ENCODE measurements at places on chromosomes 5 and 9.

- DNase-seq, result no peak
Observed at GRCh38 chr9:4309806-4310205, 9.9 kb upstream of the GLIS3 start.

DNA sequence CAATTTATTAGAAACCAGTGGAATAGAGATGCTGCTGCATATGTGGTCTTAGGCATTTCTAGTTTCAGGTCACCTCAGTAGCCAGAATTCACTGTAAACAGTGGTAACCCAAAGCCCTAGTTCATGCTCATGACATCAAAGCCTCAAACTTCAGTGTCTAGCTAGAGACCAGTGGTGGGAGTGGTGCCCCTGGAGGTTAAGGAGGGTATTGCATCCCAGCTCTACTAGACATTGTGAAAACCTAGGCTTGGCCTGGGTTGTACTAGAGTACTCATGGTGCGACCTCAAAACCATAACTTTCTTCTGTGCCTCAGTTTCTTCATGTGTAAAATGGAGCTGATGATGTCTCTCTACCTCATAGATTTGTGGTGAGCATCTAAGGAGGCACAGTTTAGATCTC is 18.8 kb downstream of the COL5A1 start:
- DNase-seq, result no peak

DNA sequence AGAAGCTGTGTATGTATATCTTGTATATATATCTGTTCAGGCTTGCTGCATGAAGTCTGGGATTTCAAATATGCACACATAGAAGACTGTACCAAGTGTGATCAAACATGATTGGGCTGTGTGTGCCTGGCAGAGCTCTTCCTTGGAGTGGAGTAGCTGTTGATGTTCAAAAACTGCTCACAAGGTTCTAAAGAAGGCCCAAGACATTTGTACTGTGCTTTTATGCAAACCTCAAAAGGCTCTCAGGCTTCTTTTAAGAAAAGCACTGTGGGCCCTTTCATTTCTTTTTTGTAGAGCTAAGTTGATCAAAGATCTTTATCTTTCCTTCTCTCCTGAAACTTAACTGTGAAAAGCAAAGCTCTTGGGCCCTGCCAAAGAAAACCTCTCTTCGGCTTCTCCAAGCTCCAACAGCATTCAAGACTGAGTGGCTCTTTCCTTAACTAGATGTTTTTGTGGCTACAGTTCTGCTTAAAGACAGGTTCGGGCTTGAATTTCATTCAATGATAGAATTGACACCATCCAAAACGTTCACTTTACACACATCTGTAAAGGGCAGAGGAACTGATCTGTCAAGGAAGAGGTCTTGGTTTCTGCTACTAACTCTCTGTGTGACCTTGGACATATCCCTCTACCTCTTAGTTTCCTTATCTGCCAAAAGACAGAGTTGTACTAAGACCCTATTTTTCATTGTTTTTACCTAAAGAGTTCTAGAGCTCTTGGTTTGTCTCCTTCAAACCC is 105.8 kb upstream of the IL6ST start:
- DNase-seq, result no peak

DNA sequence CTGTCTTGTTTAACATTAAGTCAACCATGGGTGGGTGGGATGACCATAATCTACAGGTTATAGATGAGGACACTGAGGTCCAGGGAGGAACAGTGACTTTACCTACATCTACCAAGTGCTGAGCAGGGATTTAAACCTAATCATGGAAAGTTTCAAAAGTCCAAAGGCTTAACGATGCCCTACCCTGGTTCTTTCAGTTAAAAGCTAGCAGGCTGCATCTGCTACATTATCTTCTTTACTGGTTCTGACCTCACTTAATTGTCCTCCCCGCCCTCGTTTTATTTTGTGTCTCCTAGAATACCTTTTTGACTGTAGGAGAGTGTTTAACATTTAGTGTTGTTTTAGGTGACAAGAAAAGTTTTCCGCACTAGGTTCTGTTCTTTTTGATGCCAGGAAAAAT is 735.2 kb downstream of the TLR4 start:
- no peak for DNase-seq

- no peak for DNase-seq
Observed at GRCh38 chr9:79256691-79257213, 315.0 kb upstream of the TLE4 start.

- no peak for DNase-seq
Observed at GRCh38 chr9:14391620-14392019, 77.7 kb upstream of the NFIB start.

DNA sequence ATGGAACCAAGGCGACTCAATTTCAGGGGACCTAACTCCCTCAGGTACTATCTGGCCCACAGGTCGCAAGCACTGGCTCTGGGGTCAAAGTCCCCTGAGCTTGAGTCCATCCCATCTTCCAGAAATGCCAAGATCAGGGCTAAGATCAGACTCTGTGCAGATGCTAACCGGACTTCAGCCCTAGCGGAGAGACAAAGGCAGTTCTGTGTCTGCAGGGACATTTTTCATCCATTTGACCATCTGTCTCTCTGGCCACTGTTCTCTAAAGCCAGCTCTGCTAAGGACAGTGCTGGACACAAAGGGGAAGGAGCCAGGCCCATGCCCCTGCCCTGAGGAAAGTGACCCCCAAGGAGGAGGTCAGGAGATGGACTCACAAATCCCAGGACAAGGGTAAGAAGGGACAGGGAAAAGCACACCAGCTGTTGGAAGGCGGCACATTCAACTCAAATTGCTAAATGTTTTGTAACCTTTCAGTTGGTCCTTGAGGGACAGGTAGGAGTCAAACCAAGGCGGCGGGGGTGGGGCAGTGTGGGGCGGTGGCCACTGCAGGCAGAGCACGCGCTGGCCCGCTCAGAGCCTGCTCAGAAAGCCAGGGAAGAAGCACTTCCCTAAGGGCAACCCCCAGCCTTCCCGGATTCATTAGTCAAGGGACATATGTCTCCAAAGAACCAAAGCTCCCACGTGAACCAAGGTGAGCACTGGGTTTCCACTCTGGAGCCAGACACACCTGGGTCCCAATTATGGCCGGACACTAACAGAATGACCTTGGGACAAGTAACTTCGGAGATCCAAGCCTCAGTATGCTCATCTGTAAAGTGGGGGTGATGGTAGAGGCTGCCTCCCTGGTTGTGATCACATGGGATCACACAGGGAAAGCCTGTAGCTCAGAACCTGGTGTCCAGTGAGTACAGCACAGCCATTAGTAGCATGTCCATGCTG is 42.8 kb downstream of the STK10 start:
- no peak for DNase-seq

GRCh38 chr9:106860721-106861639 is 2.0 kb upstream of the ZNF462 start:
- peak; percentile 13 for DNase-seq

Data from GM13976 (cell line).